Fibroblast of skin of left quadriceps (primary cell): ENCODE measurements at places on chromosomes 4 and X.
A peak's percentile ranks its signal among the peaks of the same experiment; 100 is the strongest.

DNA sequence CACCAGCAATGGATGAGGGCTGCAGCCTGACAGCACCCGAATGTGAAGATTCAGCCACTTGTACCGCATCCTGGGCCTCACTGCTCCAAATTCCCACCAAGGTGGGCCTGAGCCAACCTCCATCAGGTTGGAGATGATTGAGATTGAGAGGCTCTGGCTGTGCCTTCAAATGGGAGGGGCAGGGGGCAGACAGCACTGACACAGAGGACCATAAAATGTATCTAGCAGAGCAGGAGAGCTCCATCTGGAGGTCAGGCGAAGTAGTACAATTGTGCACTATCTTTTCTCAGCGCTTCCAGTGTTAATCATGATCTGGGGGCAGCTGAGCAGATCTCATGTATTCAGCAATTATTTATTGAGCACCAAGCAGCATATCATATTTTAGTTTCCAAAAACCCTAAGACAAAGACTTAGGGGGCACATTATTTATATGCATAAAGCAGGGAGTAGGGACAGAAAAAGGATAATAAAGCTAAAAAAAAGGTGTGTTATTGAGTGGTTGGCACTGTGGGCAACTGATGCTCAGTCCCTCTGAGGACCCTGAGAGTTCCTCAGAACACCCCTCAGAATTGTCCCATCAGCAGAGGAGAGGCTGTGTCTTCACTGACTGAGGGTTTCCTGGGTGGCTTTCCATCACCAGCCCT, 31.6 kb upstream of the C1QTNF7 start:
- DNase-seq, result no peak

- DNase-seq, result no peak
Measured at GRCh38 chr4:37685161-37685822, 884 bp downstream of the RELL1 start.

DNA sequence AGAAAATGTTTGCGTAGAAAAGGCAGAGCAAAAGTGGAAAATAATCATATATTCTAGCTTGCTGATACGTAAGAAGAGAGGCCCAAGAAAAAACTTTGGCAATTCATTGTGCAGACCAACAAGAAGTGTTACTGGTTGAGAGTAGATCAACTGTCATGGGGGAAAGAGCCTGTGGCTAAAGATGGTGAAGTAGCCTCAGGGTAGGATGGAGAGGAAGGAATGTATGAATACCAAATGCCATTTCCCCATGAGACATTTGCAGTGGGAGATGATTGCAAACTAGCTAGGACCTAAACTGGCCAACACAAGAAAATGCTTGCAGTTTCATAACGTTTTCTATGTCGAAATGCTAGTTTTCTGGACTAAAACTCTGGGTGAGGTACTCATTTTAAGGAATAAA, 47.7 kb upstream of the ADGRL3 start:
- DNase-seq, result no peak

DNA sequence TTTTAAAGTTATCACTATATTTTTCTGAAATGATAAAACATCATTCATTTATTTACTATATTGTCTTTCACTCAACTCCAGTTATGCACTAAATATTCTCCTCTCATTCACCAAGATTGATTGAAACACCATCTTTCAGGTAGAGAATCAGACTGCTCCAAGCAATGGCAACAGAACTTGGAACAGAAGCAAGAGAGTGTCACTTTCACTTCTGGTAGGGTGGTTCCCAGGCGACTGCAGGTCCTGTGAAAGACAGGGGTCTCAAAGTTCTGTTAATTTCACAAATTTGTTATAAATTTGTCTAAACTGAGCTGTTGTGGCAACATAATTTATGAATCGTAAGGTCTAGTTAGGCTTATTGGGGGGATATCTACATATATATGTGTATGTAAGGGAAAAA, 47.8 kb downstream of the RHOH start:
- DNase-seq, result no peak

- DNase-seq, result no peak
Measured at GRCh38 chr4:12635629-12636028, 848.5 kb downstream of the RAB28 start.

GRCh38 chr4:6339818-6340445, 70.3 kb downstream of the WFS1 start:
- no peak for DNase-seq

- DNase-seq, result no peak
Measured at GRCh38 chrX:100721328-100721727, 10.6 kb downstream of the SYTL4 start.

- DNase-seq, result no peak
Measured at GRCh38 chr4:55127521-55127920, 2.1 kb upstream of the KDR start.

DNA sequence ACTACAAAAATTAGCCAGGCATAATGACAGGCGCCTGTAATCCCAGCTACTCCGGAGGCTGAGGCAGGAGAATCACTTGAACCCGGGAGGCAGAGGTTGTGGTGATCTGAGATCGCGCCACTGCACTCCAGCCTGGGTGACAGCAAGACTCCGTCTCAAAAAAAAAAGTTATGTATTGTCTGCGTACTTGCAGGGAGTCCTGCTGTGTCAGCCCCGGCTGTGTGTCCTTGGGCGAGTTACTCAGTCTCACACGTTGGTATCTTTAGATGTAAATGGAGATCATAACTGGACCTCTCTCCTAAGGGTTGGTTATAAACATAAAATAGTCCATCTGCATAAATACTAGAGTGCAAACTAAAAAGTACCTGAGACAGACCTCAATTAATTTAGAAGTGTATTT, 22.7 kb upstream of the TBC1D14 start:
- DNase-seq, result no peak

DNA sequence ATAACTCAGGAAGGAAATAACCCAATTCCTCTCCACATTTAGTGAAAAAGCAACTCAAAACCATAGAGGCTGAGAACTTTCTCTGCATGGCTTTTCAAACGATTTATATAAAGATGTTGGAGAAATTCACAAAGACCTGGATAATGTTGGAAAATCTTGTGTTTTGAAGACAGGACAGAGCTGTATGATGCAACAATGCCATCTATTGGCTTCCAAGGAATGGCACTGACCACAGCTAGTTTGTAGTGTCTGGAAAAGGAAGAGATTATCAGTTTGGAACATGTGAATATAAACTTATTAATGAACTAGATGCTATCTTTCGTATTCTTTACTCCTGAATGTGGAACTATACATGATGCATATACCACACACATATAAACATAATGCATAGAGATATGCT, 503.6 kb downstream of the IL1RAPL1 start:
- peak; percentile 3 for DNase-seq

DNA sequence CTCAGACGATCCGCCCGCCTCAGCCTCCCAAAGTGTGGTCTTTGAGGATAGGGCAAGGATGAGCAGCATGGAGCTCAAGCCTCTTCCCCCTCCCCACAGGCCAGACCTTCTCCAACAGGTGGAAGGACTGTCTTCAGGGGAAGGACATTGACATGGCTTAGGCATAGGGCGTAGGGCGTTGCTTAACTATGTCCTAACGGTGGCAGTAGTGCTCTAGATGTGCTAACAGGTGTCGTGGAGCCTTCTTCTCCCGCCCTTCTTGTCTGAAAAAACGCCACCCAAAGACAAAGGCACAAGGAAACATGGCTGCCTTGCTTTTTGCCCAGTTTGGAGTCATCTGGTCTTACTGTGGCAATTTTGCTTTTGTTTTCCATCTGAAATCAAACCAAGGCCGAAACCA, 219.8 kb downstream of the OR13H1 start:
- DNase-seq, result no peak

DNA sequence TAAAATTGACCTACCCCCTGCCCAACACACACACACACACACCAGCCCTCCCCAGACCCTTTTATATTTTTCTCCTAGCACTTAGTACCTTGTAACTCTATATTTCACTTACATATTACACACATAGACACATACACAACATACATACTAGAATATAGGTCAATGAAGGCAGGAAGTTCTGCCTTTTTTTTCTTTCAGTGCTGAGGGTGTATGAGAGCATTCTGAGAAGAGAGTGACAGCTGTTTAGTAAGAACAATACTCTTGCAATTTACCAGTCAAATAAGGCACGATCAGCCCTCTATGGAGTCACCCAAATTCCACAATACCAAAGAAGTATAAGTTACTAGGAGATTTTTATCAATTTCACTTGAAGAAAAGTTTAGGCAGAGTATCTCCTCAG, 33.5 kb downstream of the ACE2 start:
- DNase-seq, result no peak

DNA sequence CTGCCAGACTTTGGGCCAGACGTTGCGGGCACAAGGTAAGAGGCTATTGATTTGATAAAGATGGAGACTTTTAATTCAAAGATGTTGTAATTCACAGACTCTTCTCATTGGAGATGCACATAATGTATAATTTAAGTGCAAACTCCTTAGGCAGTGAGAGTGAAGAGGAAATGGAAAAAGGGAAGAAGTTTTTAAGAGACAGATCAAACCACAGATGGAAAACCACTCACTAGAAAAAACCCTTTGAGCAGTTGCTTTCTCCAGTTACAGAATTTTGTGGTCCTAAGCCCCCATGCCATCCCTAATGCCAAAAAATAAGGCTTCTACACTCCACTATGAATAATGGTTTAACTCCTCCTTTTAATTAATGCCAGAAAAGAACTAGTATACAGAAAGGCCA, 977.1 kb upstream of the PRKX start:
- DNase-seq, result no peak

GRCh38 chr4:147336252-147336651, 144.6 kb upstream of the EDNRA start:
- DNase-seq, result no peak

GRCh38 chr4:8917868-8918783, 46.5 kb upstream of the HMX1 start:
- DNase-seq, result no peak

GRCh38 chrX:154720067-154720466, 30.8 kb downstream of the GAB3 start:
- no peak for DNase-seq

DNA sequence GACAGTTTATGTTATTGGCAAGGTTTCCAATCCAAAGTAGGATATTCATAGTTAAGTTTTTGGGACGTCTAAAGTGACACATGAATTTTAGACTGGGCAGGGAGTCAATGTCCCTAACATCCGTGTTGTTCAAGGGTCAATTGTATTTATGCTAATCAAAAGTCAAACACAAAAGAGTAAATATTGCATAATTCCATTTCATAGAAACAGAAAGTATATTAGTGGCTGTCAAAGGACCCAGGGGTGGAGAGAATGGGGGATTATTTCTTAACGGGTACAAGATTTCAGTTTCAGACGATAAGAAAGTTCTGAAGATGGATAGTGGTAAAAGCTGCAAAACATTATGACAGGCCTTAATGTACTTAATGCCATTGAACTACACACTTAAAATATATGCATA, 971.8 kb upstream of the AGA start:
- no peak for DNase-seq

DNA sequence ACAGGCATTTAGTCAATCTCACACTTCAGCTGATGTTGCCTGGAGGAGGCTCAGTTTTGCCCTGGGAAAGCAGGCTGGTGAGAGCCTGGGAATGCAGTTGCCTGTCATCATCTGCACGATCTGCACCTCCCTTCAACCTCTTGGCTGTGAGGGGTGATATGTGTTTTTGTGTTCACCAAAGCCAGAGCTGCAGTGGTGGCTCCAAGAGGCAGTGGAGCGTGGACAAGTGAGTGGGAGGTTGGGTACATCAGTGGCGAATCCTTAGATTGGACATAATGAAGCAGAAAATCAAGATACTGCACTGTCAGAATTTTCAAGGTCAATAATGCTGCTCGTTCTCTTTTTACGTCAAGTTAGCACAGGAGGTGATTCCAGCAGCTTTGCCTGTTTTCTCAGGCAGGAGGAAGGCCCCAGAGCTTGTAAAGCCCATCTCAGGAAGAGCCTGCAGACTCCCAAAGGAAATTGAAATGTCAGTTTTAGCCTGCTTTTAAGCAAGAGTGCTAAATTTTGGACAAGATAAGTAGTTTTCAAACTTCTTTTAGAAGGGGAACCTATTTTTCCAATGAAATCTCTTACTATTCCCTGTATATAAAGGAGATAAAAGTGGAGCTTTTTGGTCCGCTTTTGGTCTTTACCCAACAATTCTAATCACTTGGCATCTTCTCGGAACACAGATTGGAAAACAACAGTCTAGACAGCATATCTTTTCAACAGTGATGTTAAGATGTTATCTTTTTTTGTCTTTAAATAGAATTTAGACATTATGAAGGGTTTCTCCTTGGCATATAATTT, 92.8 kb downstream of the FRAS1 start:
- DNase-seq, result no peak

DNA sequence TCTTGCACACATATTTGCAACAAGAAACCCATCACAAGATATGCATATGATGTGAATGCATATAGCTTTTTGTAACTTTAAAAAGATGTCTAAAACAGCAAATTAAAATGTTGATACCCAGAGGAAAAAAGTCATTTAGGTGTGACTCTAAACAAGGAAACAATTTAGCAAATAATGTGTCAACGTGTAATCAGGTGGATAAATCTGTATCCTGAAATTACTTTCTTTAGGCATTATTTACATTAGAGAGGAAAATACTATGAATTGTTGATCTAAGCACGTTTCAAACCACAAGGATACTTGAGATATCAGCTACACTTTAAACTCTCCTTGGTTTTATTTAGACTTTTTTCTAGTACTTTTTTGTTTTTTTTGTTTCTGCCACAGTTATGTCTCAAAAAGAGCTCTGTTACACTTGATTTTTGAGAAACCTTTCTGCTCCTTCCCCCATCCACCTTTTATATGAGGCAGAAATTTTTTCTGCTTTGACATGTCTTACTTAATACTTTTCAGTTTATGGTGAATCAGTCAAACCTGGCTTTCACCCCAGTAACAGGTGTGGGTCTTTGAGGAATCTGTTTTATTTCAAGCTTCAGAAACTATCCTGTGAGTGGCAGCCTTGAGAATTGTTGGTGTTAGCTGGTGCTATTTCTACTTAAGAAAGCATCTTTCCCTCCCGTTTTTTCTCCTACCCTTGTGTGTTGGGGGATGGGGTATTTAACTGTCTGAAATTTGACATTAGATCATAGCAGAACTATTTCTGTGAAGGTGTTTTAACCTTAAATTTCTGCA, 1.9 kb downstream of the NPNT start:
- no peak for DNase-seq

DNA sequence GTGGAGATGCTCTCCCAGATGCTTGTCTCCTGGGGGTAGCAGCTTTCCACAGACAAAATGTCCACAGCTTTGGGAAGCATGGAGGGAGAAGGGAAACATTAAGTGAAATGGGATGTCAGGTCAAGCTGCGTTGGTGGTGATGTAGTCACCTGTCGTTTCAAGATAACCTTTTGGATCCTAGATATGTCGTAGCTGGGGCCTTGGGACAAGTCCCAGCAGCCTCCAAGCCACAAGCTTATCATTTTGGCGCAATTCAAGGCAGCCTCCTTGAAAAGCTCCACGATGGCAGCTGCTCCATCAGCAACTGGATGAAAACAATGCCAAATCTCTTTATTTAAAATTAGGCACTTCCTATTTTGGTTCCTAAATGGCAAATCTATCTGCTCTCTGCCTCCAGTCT, 52.0 kb downstream of the RTL9 start:
- DNase-seq, result no peak
